ENCODE measurements at places on chromosomes 5 and 9. TPM values are rescaled to one million over a fixed set of nuclear protein-coding genes. Genes with fewer than 3 reads are reported as not detected.

Gene LAMC3
- total RNA-seq = under 0.01 TPM

Gene TESK1
- total RNA-seq = 11.9 TPM

Gene TGFBI
- 4,385 TPM for total RNA-seq

Gene EQTN
- total RNA-seq = not detected

Gene CD274
- 22.5 TPM for total RNA-seq

Gene GLRA1
- not detected for total RNA-seq

Gene HEMGN
- not detected for total RNA-seq

Gene MGAT1
- total RNA-seq = 122 TPM

Gene ZNF300
- total RNA-seq = 7.4 TPM

Gene FRMD3
- total RNA-seq = 0.32 TPM

Gene GRM6
- total RNA-seq = not detected

Gene EIF4E1B
- not detected for total RNA-seq

Data from smooth muscle cell of the umbilical artery (primary cell).